WTC11 (cell line): ENCODE measurements at places on chromosomes 5 and 9.

DNA sequence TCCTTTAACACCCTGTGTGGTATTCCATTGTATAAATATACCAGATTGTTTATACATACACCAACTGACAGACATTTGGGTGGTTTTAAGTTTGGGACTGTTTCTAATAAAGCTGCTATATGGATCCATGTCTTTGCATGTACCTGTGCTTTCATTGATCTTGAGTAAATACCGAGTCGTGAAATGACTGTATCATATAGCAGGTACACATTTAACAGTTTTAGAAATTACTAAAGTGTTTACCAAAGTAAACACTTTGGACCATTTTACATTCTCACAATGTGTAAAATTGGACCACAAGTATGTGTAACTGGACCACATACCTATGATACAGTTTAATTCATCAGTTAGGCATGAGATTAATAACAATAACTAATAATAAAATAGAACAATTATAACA lies 175.2 kb downstream of the FBXL17 start:
- H3K27ac ChIP-seq: peak overlapping the region; percentile 63; the same call in 1 of the 2 replicates
- DNase-seq: no peak
- no peak overlapping the region for H3K4me3 ChIP-seq
- no peaks in the 10 kb centered on the region for H3K4me1 ChIP-seq
- no peaks in the 10 kb centered on the region for H3K27me3 ChIP-seq
- H3K36me3 ChIP-seq: no peaks in the 10 kb centered on the region

DNA sequence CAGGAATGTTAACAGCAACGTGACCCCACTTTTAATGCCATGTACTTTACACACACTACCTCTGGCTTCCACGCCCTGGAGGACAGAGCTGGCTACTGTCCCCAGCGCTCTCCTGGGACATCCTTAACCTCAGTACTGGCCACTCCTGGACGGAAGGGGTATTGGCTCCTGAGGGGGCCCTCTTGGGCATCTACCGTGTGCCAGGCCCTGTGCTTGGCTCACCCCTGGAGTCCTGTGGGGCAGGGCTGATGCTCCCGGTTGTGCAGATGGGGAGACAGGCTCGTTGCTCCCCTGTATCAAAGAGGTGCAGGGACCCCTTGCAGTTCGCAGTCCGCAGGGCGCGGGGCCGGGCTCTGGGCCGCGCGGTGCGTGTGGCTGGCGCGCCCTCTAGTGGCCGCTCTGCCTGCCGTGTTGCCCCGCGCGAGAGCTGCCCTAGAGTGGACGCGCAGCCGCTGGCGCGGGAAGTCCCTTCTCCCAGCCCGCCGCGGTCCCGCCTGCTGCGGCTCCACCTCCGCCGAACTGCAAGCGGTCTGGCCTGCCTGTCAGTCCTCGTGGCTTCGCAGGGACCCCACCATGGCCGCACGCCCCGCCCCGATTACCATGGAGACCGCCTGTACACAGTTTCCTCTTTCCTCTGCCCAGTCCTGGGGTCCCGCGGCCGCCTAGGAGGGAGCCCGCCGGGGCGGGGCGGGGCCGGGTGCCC lies at the start of gene WDR38:
Gene WDR38 (plus strand): TSS at position 632 of the 703 bp plus-strand sequence. CDS start 72 bp downstream, outside the sequence.
- peak within 1 kb of the TSS; percentile 62 for H3K4me3 ChIP-seq
- peaks cover 9% of the 10 kb centered on the region for H3K36me3 ChIP-seq
- H3K27ac ChIP-seq: no peak within 1 kb of the TSS; the same call in 1 of the 2 replicates
- peaks cover 9% of the 10 kb centered on the region for H3K4me1 ChIP-seq
- no peaks in the 10 kb centered on the region for H3K27me3 ChIP-seq
- DNase-seq: peak; percentile 80

GRCh38 chr9:35518225-35518821 lies 28.4 kb downstream of the RUSC2 start:
- H3K4me3 ChIP-seq: peak overlapping the region; percentile 12; the same call in 1 of the 2 replicates
- H3K27me3 ChIP-seq: no peaks in the 10 kb centered on the region
- no peaks in the 10 kb centered on the region for H3K36me3 ChIP-seq
- peaks cover 47% of the 10 kb centered on the region for H3K4me1 ChIP-seq
- DNase-seq: peak; percentile 59
- H3K27ac ChIP-seq: peak overlapping the region; percentile 73

DNA sequence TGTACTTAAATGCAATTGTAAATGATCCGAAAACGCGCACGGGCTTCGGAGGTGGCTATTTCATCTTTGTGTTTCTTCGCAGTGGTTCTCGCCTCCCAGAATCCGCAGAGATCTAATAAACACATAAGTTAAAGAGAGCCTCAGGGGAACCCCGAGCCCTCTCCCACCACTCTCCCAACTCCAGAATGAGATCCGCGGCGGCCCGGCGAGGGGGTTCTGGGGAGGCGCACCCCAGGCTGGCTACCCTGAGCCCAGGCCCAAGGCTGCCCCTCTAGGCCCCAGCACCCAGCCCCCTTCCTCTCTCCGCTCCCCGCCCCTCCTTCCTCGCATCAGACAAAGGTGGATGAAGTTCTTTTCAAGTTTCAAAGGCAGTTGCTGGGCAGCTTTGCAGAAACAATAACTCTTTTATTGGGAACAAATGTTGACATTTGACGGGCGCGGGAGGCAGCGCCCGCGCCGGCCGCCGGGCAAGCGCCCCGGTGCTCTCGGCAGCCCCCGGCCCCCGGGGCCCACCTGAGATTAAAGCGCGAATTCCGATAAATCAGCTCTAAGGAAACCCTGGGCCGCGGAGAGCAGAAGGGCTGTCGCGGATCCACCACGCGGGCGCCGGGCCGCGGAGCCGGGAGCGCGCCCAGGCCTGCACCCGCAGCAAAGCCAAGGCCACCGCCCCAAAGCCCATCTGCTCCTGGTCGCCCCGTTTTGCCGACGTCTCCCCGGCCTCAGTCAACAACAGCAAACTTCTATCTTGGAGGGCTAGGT lies 8.4 kb downstream of the IRX2 start:
- H3K4me3 ChIP-seq: peak overlapping the region; percentile 66
- peaks cover 29% of the 10 kb centered on the region for H3K36me3 ChIP-seq
- H3K4me1 ChIP-seq: peaks cover 64% of the 10 kb centered on the region
- peak; percentile 52 for DNase-seq
- H3K27ac ChIP-seq: no peak overlapping the region

DNA sequence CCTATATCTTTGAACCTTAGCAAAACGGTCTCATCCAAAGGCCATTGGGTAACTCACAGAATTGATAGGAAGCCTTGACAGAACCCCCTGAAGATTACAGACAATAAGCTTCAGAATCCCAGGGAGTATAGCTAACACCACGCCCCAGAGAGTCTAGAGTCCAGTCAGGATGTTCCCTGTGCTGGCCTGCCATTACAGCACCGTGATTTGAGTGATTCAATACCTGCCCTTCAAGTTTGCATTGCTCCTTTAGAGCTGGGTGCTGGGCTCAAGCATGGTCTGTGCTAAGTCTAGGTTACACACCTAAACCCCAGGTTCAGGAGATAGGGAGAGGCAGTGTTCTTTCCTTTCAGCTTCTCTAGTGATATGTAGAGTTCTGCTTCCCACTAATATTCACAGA lies 90.5 kb downstream of the RASEF start:
- peaks cover 19% of the 10 kb centered on the region for H3K36me3 ChIP-seq
- DNase-seq: no peak
- no peak overlapping the region for H3K4me3 ChIP-seq
- no peaks in the 10 kb centered on the region; the same call in 1 of the 2 replicates for H3K27me3 ChIP-seq
- H3K27ac ChIP-seq: no peak overlapping the region

- no peak for DNase-seq
- H3K4me3 ChIP-seq: no peak overlapping the region
- peaks cover 4% of the 10 kb centered on the region for H3K36me3 ChIP-seq
- no peaks in the 10 kb centered on the region for H3K27me3 ChIP-seq
- peaks cover 34% of the 10 kb centered on the region for H3K4me1 ChIP-seq
Measured at GRCh38 chr5:90875456-90875855, 316.9 kb downstream of the ADGRV1 start.

DNA sequence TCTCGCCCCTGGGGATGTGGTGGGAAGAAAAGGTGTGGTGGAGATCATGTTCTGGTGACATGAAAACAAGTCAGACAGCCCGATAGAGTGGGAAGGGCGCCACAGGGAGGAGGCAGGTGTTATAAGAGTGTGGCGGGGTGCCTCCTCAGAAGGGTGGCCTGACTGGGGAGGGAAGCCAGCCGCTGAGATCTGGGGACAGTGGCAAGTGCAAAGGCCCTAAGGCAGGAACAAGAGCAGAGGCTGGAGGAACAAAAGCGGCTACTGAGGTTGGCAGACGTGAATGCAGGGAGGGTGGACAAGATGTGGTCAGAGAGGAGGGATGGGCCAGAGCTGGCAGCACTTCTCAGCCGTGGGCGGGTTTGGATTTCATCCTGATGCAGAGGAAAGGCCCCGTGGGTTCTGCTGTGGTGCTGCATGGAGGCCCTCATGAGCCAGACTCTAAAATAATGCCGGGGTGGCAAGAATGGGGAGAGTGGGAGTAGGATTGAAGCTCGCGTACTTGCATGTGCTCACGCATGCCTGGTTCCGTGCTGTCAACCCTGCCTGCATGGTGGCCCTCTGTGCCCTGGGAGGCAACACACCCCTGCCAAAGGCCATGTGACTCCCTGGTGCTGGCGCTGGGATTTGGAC lies 89.2 kb downstream of the MVB12B start:
- H3K36me3 ChIP-seq: no peaks in the 10 kb centered on the region
- no peaks in the 10 kb centered on the region; the same call in 1 of the 2 replicates for H3K27me3 ChIP-seq
- H3K4me1 ChIP-seq: peaks cover 14% of the 10 kb centered on the region
- no peak overlapping the region for H3K4me3 ChIP-seq
- no peak for DNase-seq

GRCh38 chr5:133992429-133993155 lies 12.2 kb downstream of the VDAC1 start:
- peaks cover 31% of the 10 kb centered on the region for H3K4me1 ChIP-seq
- H3K36me3 ChIP-seq: peaks cover 31% of the 10 kb centered on the region
- no peak overlapping the region for H3K4me3 ChIP-seq
- no peak for DNase-seq
- H3K27me3 ChIP-seq: no peaks in the 10 kb centered on the region
- H3K27ac ChIP-seq: peak overlapping the region; percentile 43

DNA sequence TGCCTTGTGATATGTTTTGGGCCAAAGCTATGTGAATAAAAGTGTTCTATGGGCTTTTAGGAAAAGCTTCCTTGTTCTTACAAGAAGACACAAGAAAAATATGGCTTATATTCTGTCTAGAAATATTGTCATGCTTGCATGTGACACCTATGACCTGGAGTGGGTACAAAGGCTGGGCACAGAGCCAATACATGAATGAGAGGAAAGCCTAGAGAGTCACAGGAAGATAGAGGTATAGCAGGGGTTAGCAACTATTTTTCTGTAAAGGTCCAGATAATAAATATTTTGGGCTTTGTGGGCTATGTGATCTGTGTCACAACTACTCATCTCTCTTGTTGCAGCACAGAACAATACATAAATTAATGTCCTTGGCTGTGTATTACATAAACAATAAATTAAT lies 196.6 kb upstream of the CD180 start:
- H3K27ac ChIP-seq: no peak overlapping the region
- peaks cover 2% of the 10 kb centered on the region; the same call in 1 of the 2 replicates for H3K36me3 ChIP-seq
- peaks cover 35% of the 10 kb centered on the region for H3K4me1 ChIP-seq

DNA sequence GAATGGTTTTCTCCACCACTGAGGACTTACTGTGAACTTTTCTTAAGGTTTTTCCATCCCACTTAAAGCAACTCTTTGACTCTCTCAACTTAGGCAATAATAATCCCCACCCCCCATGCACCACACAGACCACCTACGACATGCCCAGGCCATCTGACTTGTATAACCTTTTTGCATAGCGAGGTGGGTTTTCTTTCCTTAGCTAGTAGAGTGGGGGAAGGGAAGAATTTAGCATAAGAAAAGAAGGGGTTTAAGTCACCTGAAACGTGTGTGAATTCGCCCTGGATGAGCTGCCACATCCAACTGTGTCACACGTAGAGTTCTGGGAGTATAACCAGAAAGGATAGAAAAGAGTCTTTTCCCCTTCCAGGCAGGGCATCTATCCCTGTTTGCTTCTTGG lies 262.7 kb downstream of the YTHDC2 start:
- H3K36me3 ChIP-seq: peaks cover 6% of the 10 kb centered on the region
- peak overlapping the region; percentile 26 for H3K4me3 ChIP-seq
- DNase-seq: peak; percentile 10
- H3K4me1 ChIP-seq: peaks cover 31% of the 10 kb centered on the region
- H3K27me3 ChIP-seq: no peaks in the 10 kb centered on the region

DNA sequence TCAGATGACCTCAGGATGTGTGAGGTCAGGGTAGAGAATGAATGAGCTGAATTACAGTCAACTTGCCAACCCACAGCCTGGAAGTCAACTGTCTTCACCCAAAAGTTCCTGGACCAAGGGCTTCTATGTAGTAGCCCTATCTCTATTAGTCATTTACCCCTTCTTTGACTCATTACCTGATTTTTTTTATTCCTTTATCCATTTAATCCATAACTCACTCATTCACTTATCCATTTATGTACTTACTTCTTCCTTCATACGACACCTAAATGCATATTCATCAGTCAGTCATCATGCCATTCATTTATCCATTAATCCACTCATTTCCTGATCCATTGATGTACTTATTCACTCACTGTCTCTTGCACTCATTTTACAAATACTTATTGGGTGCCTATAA lies 212.7 kb downstream of the PAPPA start:
- H3K36me3 ChIP-seq: no peaks in the 10 kb centered on the region
- no peaks in the 10 kb centered on the region for H3K27me3 ChIP-seq
- peaks cover 7% of the 10 kb centered on the region for H3K4me1 ChIP-seq
- no peak overlapping the region for H3K27ac ChIP-seq

DNA sequence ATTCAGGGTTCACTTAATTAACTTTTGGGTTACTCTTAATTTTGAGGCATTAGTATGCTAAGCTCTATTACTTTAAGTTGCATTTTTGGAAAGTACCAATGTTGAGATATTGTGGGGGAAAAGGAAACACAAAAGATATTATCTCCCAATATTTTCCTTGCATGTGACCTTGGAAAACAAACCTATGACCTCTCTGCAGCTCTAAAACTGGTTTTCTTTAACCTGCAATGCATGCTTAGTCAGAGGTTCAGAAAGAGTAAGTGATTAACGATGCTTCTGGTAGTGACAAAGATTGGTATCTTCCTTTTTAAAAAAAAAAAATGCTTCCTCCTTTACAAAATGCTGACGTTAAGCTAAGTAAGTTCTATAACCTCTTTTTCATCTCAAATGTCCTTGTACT lies 44.9 kb upstream of the CDH18 start:
- H3K4me1 ChIP-seq: peaks cover 4% of the 10 kb centered on the region; the same call in 1 of the 2 replicates
- no peak overlapping the region for H3K4me3 ChIP-seq
- no peak overlapping the region for H3K27ac ChIP-seq
- no peaks in the 10 kb centered on the region for H3K27me3 ChIP-seq

GRCh38 chr9:33025572-33026342 lies 684 bp downstream of the DNAJA1 start:
- H3K27me3 ChIP-seq: no peaks in the 10 kb centered on the region
- DNase-seq: peak; percentile 82
- H3K36me3 ChIP-seq: peaks cover 52% of the 10 kb centered on the region
- peak overlapping the region; percentile 93 for H3K4me3 ChIP-seq
- H3K27ac ChIP-seq: peak overlapping the region; percentile 84
- peaks cover 25% of the 10 kb centered on the region for H3K4me1 ChIP-seq

- no peak for DNase-seq
- H3K4me1 ChIP-seq: no peaks in the 10 kb centered on the region
- no peaks in the 10 kb centered on the region; the same call in 1 of the 2 replicates for H3K27me3 ChIP-seq
- H3K36me3 ChIP-seq: peaks cover 11% of the 10 kb centered on the region
- no peak overlapping the region for H3K4me3 ChIP-seq
Measured at GRCh38 chr5:180399401-180400215, 46.5 kb upstream of the GFPT2 start.

GRCh38 chr5:177509381-177509951 lies at the start of gene DOK3:
Gene DOK3, minus strand, starts transcription at chr5:177509826. Its CDS starts 286 bp downstream, at chr5:177509540.
- DNase-seq: no peak
- peaks cover 17% of the 10 kb centered on the region for H3K4me1 ChIP-seq
- H3K27me3 ChIP-seq: no peaks in the 10 kb centered on the region
- H3K4me3 ChIP-seq: no peak within 1 kb of the TSS
